ENCODE measurements at places on chromosomes 3 and 15. TPM values are rescaled to one million over a fixed set of nuclear protein-coding genes. Genes with fewer than 3 reads are reported as not detected.

GRCh38 chr15:96329403-96329981 lies 1.0 kb upstream of the NR2F2 start:
- no peak for DNase-seq

- peak; percentile 35 for DNase-seq
Measured at GRCh38 chr3:194489736-194490612, 3.2 kb upstream of the ATP13A3 start.

- DNase-seq, result no peak
Measured at GRCh38 chr15:56844892-56845291, 73.6 kb upstream of the TCF12 start.

TEX55 gene
- not detected for total RNA-seq

OR5K3 gene
- total RNA-seq, result not detected

- DNase-seq, result no peak
Measured at GRCh38 chr3:87041191-87041590, 50.2 kb upstream of the VGLL3 start.

DNA sequence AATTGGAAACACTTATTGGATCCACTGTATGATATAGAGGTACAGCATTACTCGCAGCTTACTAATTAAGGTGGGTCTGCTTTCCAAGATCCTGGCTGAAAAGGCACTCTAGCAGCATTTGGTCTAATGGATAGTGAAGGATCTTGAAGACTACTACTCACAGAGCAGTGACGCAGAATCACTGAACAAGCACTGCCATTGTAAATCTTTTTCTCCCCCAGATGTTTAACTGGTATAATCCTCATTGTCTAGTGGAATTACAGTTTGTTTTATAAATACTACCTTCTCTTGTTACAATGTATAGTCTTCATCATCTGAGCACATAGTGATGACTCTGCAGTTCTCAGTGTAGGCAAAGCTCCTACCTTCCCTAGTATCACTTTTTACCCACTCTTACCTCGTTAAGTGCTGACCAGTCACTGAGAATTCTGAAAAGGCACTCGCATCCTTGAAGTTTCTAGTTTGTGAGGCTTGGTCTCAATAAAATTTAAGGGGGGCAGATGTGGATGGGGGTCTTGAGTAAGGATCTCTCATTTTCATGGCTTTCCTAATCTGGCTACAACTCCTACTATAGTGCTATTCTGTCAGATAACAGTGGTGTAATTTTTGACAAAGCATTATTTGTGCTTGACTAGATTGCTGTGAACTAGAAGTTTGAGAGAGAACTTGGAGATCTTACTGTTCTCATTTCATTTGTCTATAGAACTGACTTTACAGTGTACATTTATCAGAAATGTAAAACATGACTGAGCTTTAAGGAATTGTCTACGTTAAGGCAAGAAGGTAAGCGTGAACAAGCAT lies 23.2 kb downstream of the MAPK6 start:
- no peak for DNase-seq

DNA sequence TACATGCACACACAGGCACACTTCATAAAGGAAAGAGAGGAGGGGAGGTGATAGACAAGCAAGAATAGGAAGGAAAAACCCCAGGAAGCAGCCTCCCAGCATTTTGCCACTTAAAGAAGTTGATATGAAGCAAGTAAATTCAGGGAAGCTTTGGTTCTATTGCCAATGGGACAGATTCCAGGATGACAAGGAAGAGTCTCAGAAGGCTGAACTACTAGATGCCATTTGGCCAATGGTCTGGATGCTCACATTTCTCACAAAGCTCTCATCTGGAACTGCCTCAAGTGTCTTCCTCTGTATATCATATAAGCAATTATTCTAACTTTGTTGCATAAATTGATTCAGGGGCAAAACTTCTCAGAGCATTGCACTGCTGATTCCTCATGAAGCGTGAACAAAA lies 78.8 kb upstream of the STRIT1 start:
- no peak for DNase-seq

GRCh38 chr15:43189296-43189695 lies 4.1 kb downstream of the CCNDBP1 start:
- DNase-seq, result no peak

DNA sequence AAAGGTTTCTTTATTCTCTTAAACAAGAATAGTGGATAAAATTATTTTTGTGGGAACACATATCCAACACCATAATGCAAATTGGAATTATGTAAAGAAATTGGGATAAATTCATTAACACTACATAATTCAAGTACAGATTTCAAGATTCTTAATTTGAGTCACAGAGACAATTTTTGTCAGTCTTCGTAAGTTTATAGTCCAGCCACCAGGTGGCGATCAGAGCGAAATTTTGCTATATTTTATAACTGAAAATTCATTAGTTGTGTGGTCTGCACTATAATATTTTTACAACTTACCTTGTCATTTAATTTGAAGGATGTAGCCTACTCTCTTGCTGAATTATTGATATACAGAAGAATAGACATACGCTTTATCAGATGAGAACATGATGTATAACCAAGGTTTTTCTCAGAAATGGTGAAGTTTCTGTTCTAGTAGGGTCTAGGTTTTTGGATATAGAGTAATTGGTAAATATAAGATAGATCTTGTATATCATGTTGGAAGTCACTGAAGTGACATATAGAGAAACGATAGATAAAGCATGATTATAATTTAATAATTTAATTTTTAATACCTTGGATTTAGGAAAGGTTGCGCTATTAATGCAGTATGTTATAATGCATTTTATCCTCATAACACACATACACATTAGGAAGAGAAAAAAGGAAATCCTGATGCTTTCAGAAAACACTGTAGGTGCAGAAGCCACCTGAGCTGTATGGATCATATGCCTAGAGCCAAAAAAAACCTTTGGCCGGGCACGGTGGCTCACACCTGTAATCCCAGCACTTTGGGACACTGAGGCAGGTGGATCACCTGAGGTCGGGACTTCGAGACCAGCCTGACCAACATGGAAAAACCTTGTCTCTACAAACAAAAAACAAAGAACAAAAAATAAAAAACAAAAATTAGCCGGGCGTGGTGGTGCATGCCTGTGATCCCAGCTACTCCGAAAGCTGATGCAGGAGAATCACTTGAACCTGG lies 31.7 kb downstream of the PLSCR4 start:
- DNase-seq, result peak; percentile 13

GRCh38 chr15:74614744-74615507 lies 710 bp upstream of the CLK3 start:
- DNase-seq, result peak; percentile 79

DNA sequence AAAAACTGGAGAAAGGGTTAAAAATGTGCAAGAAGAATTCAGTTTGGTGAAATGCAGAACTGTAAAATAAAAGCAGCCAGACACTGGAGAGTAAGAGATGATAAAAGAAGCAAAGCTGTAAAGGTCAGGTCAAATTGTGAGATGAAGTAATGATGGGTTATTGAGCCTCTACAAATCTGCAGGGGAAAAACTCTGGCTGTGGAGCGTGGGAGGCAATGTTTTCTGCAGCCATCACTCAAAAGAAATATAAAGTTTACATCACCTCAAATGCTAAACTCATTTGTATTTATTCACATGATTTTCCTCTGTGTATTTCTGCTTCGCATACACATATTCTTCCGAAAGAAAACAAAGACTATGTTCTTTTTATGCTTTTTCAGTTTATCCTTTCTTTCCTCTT lies 158.8 kb upstream of the GPR149 start:
- no peak for DNase-seq

DNA sequence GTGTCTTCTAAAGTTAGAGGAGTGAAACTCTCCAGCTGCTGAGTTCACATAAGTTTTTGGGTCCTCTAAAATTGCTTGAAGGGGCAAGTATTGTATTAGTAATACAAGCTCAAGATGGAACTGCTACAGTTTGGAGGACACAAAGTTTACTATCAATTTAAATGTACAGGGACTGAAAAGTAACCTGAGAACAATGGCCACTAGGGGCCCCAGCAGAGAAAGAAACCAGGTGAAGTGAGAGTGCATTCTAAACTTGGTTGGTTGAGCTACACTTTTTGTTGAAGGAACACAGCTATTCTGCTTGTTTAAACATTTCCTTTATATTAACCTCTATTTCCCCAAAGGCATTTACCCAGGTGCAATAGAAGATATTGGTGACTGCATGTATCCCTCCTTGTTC lies 755.5 kb downstream of the GBE1 start:
- no peak for DNase-seq
